Activated CD4-positive, CD25-positive, alpha-beta regulatory T cell (primary cell): ENCODE measurements at places on chromosomes 16 and 17.

DNA sequence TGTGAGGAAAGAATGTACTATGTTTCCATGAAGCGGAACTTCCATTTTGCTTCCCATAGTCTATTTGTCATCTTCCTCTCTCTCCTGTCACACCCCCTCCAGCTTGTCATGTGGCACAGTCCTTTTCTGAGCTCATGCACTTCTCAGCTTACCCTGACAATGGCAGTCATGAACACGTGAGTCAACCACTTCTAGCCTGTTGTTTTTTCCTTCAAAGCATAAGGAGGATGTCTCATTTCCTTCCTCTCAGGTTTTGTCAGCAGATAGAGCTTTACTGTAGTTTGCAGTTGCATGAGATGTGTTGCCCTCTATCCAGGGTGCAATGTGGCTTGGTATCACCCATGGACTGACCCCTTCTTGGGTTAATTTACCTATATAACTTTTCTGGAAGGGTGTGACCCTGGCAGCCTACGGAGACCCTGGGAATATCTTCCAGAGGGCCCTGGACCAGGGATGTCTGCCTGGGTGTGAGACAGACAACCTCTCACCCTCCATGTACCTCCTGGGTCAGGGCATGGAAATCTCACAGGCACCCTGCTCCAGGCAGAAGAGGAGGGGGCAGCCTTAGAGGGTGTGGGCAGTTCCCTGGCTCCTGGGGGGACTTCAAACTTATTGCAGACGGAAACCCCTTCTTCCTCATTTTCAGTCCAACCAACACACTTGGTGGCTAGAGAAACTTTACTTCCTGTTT, 4.0 kb upstream of the ZNF267 start:
- peak; percentile 33 for DNase-seq

GRCh38 chr16:3655030-3655395, 522 bp downstream of the DNASE1 start:
- DNase-seq, result no peak

GRCh38 chr16:53714205-53715022, 10.5 kb downstream of the FTO start:
- no peak for DNase-seq

- no peak for DNase-seq
Measured at GRCh38 chr17:64611369-64611768, 50.7 kb downstream of the SMURF2 start.

- no peak for DNase-seq
Measured at GRCh38 chr16:86297866-86298757, 212.2 kb upstream of the FOXF1 start.

GRCh38 chr17:44444735-44445105, 55.3 kb upstream of the ITGA2B start:
- no peak for DNase-seq

GRCh38 chr17:66555605-66556004, 253.2 kb downstream of the PRKCA start:
- no peak for DNase-seq

DNA sequence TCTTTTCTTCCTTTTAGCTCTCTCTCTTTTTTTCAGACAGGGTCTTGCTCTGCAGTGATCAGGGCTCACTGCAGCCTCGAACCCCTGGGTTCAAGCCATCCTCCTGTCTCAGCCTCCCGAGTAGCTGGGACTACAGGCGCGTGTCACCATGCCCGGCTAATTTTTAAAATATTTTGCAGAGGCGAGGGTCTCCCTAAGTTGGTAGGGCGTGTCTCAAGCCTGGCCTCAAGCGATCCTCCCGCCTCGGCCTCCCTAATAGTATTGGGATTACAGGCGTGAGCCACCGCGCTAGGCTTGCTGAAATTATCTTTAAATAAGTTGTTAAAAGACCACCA, 797 bp upstream of the SNX11 start:
- DNase-seq, result no peak

- DNase-seq, result no peak
Measured at GRCh38 chr17:2390199-2390836, 10.5 kb downstream of the MNT start.

DNA sequence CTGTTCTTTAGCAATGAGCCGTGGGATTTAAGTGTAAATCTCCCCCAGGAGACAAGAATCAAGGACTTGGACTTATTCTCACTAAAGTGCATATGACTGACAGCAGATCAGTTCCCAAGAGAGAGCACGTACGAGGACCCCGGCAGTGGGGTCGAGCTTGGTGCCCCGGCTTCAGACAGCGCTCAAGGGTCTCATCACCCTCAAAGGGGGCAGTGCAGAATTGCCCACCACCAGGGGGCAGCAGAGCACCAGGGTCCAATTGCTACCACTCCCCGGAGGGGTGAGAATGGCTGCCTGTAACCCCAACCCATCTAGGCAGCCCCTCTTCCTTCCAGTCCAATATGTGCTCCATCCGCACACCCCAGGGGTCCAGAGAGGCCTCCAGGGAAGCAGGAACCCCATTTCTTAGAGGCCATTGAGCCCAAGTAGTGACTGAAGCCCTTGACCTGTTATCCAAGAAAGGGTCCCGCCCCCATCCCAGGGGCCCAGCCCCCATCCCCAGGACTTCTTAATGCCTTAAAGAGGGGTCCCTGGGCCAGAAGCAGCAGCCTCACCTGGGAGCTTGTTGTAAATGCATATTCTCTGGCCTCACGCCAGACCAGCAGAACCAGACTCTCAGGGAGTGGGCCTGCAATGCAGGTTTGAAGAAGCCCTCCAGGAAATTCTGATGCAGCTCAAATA, 86.1 kb downstream of the ZDHHC7 start:
- DNase-seq, result peak; percentile 25

- DNase-seq, result peak; percentile 91
Measured at GRCh38 chr17:7842380-7843256, 8.6 kb downstream of the KDM6B start.

DNA sequence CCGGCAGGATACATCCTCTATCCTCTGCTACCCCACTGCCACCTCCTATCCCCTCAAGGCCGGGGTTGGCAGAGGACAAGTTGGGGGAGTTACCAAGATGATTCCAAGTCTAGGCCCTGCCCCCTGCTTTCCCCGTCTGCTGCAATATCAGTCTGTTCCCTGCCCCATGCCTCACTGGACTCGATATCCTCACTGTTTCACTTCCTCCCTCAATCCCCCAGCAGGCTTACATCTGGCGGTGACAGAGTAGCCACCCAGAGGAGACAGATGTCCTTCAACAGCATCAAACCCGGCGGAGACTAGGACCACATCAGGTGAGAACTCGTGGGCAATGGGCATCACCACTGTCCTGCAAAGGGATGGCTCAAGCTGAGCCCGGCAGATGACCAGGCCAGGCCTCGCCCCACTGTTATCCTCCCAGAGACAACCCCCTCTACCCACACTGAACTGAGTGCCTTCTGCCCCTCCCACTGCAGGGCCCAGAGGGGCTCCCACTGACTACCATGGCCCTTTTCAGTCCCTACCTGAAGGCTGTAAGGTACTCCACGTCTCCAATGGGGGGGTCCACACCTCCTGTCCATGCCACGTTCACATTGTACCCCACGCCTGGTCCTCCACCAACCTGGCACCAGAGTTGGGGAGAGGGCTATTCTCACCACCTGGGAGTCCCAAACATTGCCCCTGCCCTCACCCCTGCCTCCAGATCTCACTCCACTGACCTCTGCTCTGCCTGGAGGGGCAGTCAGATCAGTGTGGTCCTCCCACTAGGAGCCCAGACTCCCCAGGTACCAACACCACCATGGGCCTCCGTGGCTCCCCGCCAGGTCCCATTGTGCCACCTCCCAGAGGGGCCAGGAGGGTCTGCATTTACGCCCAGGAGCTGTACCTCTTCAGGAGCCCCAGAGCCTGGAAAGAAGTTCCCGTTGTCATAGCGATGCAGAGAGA, 9.6 kb downstream of the G6PC3 start:
- no peak for DNase-seq

GRCh38 chr16:67664258-67664657, 2.3 kb downstream of the ENKD1 start:
- DNase-seq, result no peak

DNA sequence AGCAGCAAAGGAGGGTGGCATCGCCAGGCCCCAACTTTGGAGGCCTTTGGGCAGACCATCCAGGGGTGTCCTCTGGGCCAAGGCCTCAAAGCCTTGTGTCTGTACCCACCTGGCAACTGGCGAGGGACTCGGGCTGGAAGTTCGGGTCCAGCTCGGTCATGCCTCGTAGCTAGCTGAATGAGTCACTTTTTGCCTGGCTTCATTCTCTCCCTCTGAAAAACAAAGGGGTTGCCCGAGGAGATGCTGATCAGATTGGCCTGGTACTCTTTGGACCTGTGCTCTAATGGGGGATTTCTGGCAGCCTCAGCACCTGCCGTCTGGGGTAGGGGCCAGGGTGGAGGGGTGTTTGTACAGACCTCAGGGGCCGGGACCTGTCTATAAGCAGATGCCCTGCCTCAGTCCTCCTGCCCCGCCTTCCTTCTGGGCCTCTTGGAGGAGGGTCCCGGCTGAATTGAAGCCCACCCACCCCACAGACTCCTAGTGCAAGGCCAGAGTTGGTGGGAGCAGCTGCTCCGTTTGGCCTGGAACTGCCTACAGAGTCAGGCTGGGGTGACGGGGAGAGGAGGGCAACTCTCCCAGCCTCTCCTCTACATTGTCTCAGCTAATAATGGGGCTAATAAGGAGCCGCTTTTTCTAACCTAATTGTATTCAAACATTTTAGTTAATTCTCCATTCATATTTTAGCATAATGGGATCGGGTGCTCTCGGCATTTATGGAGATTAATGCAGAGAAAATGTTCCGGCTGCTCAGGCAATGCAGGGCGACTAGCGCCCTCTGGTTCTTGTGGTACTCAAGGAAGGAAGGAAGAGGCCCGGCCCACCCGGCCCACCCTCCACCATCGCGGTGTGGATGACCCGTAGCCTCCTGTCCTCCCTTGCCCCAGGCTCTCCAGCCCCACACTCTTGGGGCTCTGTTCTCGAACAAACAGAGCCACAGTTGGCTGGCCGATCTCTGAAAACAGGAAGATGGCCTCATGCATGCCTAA, 21.4 kb upstream of the ABCC3 start:
- DNase-seq, result no peak

DNA sequence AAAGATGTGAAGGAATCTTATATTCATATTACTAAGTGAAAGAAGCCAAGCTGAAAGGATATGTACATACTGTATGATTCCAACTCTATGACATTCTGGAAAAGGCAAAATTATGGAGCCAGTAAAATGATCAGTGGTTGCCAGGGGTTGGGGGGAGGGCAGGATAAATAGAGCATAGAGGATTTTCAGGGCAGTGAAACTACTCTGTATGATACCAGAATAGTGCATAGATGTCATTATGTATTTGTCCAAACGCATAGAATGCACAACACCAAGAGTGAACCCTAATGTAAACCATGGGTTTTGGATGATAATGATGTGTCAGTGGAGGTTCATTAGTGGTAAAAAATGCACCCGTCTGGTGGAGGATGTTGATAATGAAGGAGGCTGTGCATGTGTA, 71.0 kb upstream of the ZNF423 start:
- no peak for DNase-seq

- no peak for DNase-seq
Measured at GRCh38 chr17:48970224-48970623, 1.8 kb upstream of the GIP start.

DNA sequence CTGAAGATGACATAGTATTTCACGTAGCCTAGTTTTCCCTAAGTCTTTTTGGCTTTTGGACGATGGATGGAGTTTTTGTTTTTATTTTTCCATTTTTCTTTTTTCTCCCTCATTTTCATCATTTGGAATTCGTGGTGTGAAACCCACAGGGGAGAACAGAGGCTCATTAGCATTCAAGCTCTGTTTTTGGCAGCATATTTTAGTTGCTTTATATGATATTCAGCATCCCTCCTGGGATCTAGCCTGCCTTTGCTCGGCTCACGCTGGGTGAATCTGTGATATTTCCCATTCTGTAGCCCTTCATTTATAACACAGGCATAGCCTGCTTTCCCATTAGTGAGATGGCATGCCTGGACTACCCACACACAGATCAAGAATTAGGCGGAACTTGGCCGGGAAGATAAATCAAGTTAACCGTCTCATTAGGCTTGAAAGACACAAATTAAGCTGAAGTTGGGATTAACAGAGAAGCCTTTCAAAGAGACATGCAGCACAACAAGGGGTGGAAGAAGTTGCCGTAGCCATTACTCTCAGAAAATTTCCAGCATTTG, 20.1 kb upstream of the CLEC19A start:
- DNase-seq, result no peak
